ENCODE measurements at places on chromosomes 4 and X.

GRCh38 chrX:68832516-68833447, 4.0 kb downstream of the EFNB1 start:
- no peak for DNase-seq

DNA sequence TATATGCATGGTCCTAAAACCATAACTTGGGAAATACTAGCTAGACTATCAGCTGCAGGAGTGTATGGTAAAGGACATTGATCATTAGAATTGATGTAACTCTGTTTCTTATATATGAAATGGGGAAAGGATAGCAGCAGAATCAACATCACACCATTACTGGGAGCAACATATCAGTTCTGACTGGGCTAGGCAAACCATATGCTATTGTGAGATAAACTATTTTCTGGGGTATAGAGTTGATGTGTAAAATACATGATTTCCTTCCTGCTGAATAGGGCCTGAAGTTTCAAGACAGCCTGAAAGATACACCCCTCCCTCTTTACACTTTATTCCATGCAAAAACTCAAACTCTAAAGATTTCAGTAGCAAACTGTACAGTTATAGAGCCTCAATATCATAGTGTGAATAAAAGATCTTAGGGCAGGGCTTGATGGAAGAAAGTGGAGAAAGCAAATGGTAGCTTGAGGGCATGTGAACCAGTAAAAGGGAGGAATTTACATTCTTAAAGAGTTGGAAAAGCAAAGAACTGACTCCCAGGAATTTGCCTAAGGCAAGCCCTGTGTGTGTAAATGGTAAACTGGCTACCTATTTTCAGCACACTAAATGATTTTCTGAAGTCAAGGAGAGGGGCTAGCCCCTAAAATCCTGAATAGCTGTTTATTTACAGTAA, 404.1 kb downstream of the MAPK10 start:
- no peak for DNase-seq

DNA sequence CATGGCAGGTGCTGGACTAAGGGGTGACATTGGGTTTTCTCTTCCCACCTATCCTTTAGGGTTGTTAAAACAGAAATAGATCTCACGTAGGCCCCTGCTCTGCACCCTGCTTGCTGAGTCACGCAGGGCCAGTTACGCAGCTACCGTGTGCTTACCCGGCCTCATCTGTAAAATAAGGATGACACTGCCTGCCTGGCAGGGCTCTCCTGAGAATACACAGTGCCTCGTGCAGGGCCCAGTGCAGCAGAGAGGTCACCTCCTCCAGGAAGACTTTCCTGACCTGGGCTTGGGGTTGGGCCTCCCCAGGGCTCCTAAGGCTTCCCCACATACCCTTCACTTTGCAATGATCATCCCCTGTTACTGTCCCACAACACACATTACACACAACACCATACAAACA, 33.6 kb upstream of the JAKMIP1 start:
- DNase-seq, result no peak

GRCh38 chr4:147578051-147578476, 39.1 kb upstream of the TMEM184C start:
- peak; percentile 99 for DNase-seq

GRCh38 chr4:42891644-42892043, 869 bp upstream of the GRXCR1 start:
- DNase-seq, result no peak

DNA sequence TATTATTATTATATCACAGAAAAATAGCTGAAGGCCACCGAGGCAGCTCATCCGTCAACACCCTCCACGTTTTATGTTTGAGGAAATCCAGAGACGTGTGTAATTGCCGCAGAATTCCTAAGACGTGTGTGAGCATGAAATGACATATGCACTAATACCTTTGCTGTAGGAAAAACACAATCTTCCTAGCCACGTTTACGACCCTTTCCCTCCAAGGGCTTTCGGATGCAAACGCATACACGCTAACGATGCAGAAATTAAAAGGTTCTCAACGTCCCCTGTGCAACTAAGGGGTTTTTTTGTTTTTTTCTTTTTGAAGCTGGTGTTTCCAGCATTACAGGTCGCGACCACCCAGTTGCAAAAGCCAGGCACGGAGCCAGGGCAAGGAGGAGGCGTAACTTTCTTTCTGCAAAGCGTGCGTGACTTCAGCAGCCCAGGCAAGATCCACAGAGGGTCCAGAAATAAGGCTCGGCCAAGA, 33.8 kb downstream of the CRLF2 start:
- DNase-seq, result no peak

- DNase-seq, result no peak
These were observed 74.6 kb upstream of the AP1S2 start for GRCh38 chrX:15929194-15929593.

DNA sequence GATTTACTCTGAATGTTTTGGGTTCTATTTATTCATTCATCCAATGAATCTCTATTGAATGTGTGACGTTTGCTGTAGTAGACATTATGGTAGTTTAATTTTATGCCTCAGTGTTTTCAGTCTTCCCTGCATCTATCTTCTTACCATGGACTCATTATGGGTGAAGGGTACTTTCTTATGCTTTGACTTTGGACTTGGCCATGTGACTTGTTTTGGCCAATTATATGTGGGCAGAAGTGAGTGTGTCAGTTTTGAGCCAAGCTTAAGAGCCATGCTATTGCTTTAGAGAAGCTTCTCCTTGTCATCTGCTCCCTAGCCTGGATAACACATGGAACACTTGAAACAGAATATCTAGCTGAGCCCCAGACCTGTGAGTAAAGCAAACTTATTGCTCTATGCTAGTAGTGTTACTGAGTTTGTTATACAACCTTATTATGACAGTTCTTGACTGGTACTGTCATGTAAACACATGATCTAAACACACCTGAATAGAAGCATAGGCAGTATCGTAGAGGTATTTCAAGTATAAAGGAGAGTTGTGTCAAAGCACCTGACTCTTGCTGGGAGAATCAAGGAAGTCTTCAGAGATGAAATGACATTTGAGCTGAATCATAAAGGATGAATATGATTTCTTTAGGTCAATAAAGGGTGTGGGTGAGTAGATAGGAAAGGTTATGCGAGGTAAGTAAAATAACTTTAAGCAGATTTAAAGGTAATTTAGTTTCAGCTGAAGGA, 128.4 kb downstream of the NAA11 start:
- DNase-seq, result no peak

GRCh38 chr4:105128208-105128607, 18.5 kb upstream of the TET2 start:
- DNase-seq, result no peak

GRCh38 chr4:113404841-113405240, 355.4 kb downstream of the ANK2 start:
- DNase-seq, result no peak

DNA sequence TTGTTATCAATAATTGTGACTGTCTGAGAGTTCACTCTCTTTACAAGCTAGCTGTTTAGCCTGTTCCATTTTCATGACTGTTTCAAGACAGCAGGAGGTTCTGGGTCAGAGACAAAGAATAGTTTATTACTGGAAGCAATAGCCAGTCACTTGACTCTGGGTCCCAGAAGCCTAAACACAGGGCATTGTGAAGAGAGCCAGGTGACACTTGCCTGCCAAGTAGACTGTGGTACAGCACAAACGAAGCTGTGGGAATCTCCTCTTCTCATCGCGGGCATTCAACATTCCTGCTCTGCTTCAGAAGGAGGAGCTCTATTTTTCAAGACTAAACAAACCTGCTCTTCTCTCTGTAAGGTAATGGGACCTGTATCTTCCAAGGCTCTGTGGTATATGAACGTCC, 485.1 kb downstream of the TRIML1 start:
- DNase-seq, result no peak

All from H4 (cell line).